T-helper 2 cell (primary cell): ENCODE measurements at places on chromosomes 11 and 22.

GRCh38 chr11:78838417-78838816 is 263.8 kb upstream of the NARS2 start:
- DNase-seq: no peak

- DNase-seq: no peak
These were observed 154.2 kb downstream of the MIAT start for GRCh38 chr22:26811647-26811992.

GRCh38 chr11:15258433-15259165 is 143.9 kb downstream of the INSC start:
- no peak for DNase-seq

DNA sequence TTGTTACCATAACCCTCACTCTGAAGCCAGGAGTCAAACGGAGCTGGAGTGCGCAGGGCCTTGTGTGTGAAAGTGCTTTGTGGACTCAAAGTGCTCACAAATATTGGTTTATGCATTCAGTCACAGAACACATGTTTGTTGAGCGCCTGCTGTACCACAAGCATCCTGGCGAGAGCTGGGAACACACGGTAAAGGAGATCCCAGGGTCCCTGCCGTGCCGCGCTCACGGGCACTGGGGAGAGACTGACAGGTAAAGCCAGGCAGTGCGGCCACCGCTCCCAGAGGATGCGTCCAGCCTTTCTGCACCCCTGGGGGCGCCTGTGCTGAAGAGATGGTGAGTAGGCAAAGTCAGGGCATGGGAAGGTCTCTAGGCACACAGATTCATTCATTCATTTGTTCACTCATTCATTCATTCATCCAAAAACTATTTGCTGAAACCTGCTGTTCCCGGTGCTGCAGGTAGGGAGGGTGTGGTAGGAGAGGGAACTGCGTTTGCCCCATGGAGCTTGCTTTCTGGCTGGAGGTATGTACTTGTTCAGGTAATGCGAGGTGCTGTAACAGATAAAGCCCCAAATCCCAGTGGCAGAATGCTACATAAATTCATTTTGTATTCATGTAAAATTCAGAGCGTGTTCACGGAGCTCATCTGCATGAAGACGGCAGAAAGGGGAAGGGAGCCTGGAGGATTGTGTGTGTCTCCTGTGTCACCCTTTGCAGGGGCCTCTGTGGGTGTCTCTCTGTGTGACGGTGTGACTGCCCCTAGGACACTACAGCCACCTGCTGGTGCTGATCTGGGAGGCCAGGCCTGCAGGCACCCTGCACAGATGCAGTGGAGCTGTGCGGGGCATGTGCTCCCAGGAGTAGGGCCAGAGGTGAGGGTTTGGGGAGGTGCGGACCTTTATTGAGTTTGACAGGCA is 167.0 kb upstream of the B3GAT1 start:
- DNase-seq: no peak

DNA sequence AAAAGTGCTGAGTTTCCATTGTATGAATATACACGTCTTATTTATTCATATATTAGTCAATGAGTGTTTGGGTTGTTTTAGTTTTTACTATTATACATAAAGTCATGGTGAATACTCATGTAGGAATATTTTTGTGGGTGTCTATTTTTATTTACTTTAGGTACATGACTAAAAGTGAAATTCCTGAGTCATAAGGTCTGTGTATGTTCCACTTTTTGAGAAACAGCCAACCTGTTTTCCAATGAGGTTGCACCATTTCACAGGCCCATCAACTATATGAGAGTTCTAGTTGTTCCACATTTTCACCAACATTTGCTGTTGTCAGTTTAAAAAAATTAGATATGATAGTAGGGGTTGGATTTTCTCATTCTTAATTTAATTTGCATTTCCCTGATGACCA is 6.6 kb upstream of the OR6X1 start:
- no peak for DNase-seq

- no peak for DNase-seq
These were observed 674.1 kb downstream of the OPCML start for GRCh38 chr11:132858223-132858622.

DNA sequence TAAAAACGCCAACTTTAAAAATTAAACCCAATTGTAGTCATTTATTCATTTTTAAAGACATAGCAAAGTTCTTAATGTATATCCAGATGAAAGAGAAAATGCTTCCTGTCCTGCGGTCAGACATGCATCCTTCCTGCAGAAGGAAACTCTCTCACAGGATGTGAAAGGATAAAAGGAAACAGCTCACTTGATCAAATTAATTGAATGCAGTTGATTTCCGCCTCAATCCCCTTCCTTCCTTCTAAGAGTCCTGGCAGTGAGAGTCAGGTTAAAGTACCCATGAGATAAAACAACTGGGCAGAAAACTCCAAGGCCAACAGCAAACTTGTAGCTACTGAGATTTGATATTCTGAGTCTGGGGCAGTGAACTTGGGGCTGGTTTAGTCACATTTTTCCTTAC is 38.5 kb downstream of the CWC15 start:
- DNase-seq: no peak

DNA sequence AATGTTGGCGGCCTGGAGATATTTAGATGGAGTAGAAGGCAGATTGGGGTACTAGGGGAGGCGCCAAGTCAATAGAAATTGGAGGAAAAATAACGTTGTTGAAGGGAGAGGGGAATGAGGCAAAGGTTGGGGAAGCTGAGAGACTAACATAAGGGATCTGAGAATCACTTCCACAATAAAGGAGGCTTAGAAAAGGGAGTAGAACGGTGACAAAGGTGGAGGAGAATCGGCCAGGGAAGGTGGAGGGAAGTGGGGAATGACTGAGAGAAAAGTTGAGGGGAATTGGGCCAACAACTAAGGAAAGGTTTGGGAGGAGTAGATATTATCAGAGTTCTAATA is 510 bp downstream of the PPME1 start:
- DNase-seq: no peak

DNA sequence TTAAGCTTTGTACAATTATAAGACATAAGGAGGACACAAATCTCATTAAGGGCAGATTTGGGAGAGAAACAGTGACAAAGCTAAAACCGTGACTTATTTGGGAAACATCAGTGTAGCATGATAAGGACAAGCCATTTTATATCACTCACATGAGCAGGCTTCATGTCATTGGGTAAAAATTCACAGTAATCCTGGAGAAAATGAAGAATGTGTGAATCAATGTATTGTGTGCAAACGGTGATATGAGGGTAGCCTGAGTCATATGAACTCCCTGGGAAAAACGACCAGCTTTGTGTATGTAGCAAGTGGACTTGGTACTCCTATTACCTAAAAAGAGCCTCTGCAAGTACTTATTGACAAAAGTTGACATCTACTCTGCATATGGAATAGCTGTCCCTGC is 6.0 kb upstream of the TRIM34 start:
- DNase-seq: no peak

DNA sequence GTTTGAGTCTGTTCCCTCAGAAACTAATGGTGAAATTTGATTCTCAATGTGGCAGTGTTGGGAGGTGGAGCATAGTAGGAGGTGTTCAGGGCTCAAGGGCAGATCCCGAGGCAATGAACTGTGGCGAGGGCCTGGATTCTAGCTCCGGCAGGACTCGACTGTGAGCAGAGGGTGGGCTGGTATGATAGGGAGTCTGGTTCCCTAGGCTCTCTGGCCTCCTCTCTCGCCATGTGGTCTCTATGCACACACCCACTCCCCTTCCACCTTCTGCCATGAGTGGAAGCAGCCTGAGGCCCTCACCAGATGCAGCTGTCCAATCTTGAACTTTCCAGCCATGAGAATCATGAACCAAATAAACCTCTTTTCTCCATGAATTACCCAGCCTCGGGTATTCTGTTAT is 32.3 kb downstream of the ATP6V1E1 start:
- DNase-seq: no peak

- DNase-seq: peak; percentile 98
These were observed 6.5 kb upstream of the APOBEC3H start for GRCh38 chr22:39090426-39091064.

- no peak for DNase-seq
These were observed 95.3 kb downstream of the ST3GAL4 start for GRCh38 chr11:126450806-126451205.

DNA sequence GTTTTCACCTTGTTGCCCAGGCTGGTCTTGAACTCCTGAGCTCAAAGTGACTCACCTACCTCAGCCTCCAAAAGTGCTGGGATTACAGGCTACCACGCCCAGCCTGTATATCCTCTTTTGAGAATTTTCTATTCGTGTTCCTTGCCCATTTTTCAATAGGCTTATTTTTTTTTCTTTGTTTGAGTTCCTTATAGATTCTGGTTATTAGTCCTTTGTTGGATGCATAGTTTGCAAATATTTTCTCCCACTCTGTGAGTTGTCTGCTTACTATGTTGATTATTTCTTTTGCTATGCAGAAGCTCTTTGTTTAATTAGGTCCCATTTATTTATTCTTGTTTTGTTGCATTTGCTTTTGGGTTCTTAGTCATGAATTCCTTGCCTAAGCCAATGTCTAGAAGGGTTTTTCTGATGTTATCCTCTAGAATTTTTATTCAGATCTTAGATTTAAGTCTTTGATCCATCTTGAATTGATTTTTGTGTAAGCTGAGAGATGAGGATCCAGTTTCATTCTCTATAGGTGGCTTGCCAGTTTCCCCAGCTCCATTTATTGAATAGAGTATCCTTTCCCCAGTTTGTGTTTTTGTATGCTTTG is 17.7 kb upstream of the ZBED5 start:
- DNase-seq: no peak

GRCh38 chr22:42950281-42950680 is 64.7 kb downstream of the PACSIN2 start:
- DNase-seq: no peak

- DNase-seq: no peak
These were observed 13.5 kb downstream of the NCF4 start for GRCh38 chr22:36874309-36874696.

DNA sequence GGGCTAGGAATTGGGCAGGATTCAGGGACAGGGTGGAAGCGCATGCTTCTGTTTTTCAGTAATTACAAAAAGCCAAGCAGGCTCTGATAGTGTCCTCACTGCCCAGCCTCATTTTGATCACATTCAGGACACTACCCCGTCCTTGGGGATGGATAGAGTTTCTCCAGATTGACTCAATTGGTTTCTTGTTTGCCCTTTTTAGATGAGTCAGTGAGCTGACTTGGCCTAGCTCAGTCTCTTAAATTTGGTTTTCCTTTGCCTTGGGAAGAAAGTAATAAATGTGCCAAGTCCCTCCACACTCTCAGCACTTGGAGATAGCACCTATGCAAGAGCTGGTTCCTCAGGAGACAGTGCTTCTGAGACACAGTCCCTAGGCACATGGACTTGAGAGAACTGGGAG is 25.5 kb downstream of the DKK3 start:
- no peak for DNase-seq

DNA sequence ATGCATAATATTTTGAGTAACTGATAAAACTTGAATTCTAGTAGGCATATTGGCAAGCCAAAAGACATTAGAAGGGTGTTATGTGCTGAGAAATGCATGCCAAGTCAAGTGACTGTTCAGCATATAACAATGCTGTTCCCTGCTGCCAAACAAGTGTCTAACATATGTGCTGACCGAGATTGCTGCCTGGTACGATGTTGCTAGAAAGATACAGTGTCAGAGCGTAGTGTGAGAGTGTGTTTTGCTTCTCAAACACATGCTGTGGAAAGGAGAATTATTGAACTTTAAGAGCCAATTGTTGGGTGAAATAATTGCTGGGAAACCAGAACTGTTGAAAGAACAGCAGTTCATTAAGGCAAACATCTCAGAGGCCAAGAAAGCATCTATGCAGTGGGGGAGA is 71.3 kb upstream of the GRIA4 start:
- no peak for DNase-seq

DNA sequence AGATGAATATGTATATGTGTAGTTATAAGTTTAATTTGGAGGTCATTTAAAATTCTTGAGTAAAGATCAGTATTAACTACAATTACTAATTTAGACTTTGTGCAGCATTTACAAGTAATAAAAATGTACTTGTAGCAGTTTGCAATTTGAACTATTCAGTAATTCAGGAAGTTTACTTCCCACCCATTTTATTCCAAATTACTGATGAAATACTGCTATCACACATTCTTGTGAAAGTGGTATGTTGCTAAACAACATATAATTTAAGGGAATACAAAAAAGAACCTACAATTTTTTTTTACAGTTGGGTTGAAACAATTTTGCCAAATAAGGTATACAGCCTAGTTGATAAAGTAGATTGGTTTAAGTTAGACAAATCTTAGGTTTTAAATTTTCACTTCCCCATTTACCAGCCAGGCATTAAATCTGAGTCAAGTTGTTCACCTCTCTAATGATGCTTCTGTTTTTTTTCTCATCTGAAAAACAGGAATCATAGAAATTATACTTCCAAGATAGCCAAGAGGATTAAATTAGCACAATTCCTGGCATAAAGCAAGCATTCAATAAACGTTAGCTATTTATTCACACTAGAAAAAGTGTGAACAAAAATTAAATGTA is 45.3 kb downstream of the ZBTB44 start:
- no peak for DNase-seq

DNA sequence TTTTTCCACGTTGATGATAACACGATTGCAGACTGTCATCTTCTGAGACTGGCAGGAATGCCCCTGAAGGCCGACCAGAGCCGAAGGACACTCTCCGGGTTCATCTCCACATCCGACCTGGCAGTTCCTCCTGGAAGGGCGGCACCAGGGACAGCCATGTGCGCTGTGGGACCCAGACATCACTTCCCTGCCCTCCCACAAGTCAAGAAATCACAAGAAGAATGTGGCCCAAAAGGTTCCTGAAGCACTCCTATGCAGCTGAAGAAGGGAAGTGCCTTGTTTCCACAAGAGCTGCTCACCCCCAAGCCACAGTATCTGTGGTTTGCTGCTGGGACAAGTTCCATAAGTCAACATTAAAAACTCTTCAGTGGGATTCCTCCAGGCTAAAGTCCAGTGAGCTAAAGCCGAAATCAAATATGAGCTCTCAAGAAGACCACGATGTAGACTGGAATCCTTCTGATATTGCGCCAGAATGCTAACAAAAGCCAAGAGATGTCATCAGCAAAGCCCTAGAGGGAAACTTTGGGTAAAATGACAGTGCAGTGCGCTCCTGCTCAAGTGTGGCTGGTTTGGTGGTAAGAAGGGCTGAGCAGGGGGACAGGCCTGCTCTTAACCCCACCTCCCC is 21.2 kb downstream of the PACSIN2 start:
- no peak for DNase-seq

GRCh38 chr22:28112548-28113043 is 193.5 kb upstream of the PITPNB start:
- DNase-seq: no peak

DNA sequence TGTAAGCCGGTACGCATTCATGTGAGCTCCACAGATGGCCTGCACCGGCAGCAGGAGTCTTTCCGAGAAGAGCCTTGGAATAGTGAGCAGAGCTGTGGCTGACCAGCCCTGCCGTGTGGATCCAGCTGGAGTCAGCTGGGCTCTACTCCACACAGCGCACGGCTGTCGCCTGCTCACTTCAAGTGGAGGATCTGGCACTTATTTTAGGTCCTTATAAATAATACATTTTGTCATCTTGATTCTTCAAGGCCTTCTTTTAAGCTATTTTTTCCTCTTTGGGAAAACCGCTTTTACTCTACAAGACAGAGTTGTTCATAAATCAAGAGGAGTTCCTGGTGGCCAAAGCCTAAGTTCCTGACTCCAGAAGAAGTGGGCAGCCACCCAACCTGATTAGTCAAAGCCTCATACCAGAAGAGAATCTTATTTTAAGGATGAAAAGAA is 93.8 kb downstream of the KCNC1 start:
- DNase-seq: no peak

- DNase-seq: no peak
These were observed 18.9 kb downstream of the EPS8L2 start for GRCh38 chr11:724778-725386.

- DNase-seq: no peak
These were observed 117.0 kb upstream of the ALX4 start for GRCh38 chr11:44426958-44427357.

GRCh38 chr11:130272336-130272735 is 42.4 kb downstream of the ZBTB44 start:
- DNase-seq: no peak

- no peak for DNase-seq
These were observed 9.6 kb downstream of the KRTAP5-5 start for GRCh38 chr11:1639102-1639620.
